ENCODE measurements at places on chromosomes 16 and 17.

DNA sequence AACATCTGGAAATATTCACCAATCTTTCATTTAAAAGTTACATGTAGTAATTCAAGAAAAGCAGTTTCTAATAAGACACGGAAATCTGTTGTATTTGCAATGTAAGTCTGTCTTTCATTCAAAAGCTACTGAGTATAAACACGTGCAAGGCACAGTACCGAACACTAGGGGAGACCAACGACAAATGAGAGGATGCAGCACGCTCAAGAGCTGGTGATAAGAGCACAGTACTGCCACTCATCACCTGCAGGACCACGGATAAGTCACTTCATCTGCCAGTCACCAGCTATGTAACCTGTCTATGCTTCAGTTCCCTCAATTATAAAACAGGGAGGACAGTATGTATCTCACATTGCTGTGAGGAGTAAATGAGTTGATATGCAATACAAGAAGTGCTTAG, 67.1 kb downstream of the CLEC18A start:
- peak; percentile 18 for DNase-seq

GRCh38 chr16:56399486-56399885, 25.9 kb downstream of the AMFR start:
- no peak for DNase-seq

DNA sequence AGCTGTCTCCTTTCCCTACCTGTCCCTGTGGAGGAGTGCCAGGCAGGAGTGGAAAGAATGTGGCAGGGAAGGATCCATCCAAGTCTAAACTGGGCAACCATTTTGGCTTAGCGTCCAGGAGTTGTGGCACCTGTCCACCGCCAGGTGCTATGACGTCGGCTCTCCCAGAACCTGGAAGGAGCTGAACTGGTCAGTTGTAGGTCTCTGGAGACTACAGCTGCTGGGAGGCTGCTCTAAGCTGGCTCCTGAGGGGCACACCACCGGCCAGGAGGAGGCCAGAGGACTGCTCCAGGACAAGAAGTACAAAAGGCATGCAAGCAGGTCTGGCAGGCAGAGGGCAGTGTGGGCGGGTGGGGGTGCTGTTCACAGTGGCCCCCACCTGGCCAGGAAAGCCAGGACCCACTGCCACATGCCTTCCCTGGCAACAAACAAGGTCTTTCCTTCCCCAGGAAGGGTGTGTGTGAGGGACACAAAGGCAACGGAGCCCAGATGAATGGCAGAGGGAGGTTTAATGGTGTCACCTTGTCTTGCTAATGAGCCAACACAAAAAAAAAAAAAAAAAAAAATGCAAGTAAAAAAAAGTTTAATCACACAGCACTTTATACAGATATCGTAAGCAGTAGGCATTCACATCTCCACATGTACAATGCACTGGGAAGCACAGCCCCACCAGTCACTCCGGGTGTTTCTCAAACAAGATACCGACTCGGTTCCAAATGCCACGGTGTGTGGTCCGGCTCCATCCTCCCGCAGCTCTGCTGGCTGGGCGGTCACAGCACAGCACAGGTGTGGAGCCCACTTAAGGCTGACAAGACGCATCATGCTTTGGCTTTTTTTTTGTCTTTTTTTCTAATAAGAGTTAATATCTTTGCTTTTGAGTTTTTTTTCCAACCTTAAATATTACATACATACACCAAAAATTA, 4.8 kb downstream of the SPHK1 start:
- no peak for DNase-seq

DNA sequence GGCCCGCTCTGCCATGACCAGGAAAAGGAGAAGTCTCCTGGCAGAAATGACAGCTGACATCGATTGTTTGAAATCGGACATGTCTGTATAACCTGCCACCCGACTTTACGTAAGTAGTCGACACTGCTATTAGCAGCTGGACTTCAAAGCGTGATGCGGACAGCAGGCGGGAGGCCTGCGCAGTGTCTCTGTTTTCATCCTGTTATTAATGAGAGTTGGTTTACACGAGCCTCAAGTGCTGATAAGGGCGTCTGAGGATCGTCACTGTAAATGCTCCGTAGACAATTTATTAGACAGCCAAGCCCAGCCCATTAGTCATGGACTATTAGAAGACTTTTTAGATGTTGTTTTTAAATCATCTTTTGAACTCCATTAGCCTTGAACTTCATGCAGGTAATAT, 328.3 kb downstream of the FOXL1 start:
- DNase-seq, result no peak

GRCh38 chr16:3999479-4000325, 116.5 kb downstream of the ADCY9 start:
- peak; percentile 89 for DNase-seq

DNA sequence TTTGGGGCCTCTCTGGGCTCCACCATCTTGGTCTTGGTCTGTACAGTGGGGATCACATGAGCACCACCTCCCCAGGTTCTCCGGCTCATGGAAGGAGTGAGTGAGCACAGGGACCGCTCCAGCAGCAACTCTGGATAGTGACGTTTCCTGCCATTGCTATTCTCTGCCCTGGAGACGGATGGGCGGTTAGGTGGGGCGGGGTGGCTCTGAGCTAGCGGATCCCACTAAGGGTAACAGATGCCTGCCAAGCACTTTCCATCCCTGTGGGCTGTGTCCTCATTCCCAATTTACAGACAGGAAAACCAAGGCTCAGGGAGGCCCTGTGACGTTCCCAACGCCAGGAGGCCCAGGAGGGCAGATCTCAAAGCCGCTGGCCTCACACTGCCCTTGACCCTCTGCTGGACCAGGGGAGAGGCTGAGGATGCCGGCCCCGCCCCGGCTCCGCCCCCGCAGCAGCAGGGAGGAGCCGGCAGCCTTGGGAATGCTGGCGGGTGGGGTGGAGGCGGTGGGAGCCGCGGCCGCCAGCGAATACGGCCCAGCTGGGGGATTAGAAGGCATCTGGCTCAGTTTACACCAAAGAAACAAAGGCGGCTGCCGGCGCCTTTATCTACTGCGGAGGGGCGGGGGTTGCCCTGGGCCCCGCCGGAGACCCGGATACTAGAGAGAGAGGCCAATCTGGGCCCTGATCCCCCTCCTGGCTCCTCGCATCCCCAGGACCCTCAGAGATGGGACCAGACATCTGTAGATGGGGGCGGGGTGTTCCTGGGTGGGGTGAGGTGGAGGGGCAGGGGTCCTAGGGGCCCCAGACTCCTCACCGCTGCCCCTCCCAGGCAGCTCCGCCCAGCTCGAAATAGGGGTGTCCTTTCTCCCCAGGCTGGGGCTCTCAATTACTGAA, 122.3 kb upstream of the CIBAR2 start:
- peak; percentile 81 for DNase-seq

DNA sequence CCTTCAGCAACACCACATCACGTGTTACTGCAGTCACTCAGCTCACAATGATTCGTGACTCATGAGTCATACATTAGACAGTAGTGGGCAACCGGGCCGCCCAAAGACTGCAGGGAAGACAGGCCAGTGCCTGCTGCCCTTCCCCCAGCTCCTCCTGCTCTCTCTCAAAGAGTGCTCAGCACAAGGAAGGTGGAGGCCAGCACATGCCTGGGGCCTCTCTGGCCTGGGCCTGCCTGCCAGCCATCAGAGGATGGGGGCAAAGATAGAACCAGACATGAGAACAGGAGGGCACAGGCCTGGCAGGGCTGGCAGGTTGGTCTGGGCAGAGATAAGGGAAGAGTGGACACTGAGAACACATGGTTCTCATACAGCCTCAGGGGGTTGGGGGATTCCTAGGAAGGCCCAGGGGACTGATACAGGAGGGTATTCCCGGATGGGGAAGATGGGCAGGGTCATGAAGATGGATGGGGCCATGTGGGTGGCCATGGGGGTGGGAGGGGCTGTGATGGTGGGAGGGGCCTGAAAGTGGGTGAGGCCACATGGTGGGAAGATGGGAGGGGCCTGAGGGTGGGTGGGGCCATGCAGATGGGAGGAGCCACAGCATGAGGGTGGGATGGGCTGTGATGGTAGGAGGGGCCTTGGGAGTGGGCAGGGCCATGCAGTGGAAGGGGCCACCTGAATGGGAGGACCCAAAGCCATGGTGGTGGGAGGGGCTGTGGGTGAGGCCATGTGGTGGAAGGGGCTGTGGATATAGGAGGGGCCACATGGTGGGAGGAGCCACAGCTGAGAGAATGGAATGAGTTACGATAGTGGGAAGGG, 29.0 kb downstream of the KATNB1 start:
- peak; percentile 96 for DNase-seq

DNA sequence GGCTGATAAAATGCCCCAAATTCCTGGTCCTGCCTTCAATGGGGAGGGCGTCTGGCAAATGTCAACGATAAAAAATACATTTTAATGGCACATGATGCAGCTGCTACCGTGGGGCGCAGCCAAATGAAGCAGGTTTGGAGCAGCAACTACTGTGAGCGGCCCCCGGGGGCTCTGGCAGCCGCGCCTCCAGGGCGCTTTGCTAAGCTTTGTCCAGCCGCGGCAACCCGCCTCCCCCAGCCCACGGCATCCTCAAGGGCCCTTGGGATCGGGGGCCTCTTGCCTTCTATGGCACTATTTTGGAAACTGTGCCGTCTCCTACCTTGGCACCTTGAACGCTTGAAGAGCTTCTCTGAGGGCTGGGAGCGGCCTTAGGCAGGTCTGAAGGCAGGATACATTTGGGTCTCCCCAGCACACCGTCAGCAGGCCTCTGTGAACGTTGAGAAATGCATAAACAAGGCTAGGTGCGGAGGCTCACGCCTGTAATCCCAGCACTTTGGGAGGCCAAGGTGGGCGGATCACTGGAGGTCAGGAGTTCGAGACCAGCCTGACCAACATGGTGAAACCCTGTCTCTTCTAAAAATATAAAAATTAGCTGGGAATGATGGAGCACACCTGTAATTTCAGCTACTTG, 25.1 kb downstream of the TBX4 start:
- DNase-seq, result no peak

DNA sequence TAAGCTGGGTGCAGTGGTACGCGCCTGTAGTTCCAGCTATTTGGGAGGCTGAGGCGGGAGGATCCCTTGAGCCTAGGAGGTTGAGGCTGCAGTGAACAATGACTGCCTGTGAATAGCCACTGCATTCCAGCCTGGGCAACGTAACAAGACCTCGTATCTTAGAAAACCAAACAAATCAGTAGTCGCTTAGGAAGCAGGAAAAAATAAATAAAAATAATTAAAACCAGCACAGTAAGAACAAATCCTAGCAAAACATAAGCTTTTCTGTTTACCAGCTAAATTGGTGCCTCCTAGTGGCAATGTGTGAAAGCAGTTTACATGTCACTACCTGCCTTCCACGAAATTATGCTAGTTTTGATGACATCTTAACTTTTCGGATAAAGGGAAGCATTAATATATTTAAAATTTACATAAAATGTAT, 1.3 kb downstream of the ARMC5 start:
- peak; percentile 76 for DNase-seq

- DNase-seq, result peak; percentile 41
Measured at GRCh38 chr16:81265658-81266451, 27.4 kb downstream of the BCO1 start.

DNA sequence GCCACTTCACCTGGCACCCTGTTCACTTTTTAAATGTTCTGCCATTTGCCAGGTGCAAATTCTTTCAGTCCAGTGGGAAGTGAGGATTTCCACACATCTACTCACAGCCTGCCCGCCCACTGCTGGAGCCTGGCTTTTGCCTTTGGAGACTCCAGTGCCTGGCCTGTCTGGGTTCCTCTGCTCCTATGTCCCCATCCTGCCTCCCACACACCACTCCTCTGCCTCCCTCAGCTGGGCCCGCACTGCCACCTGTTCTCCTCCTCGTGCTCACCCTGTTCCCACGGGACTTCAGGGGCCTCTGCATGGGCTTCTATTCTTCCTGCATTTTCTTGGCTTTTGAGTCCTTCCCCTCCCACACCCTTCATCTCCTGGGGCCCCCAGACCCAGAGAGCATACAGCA, 7.9 kb upstream of the NDRG4 start:
- no peak for DNase-seq

DNA sequence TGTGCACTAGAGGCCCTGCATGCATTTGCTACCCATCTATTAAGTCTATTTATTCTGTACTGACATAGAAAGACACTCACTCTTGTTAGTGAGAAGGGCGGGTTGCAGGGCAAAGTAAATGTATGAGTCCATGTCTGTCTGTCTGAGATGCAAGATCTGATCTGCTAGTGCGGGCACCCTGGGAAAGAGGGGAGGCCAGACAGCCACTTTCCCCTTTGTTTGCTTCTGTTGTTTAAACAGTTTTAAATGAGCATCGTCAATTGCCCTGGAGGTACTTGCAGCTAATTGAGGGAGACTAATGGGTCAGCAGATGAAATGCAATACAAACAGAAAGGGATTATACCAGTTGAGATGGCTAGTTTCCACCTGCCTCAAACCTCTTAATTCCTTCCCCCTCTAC, 24.9 kb downstream of the SCNN1G start:
- DNase-seq, result no peak

GRCh38 chr16:3482659-3483241, 12.5 kb downstream of the C16orf90 start:
- no peak for DNase-seq

DNA sequence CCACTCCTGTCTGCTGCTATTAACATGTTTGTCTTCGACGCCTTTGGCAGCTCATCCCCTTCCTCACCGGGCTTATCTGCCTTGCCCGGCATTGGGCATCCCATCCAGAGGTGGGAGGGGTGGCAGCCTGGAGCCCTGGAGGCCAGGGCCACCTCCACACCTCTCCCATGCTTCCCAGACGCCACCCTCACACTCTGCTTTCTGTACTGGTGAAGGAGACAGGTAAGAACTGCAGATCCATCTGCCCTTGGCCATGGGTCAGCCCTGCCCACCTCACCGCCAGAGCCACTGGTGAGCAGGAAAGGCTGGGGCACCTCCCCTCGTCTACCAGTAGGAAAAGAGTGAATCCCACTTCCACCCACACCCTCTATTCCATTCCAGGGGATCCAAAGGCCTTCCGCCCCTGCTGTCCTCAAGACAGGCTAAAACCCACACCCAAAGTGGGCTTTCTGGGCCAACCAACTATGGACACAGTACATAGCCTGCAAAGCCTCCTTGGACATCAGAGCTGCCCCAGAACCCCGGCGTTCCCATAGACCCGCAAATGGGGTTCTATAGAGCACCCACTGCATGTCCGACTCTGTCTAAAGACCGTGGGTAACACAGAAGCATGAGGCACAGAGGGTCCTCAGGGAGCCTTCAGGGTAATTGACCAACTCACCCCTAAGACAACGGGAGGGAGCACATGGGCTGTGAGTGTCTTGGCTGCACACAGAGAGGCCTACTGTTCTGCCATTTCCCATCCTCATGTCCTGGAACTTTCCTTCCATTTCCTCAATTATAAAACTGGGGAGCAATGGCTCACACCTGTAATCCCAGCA, 23.4 kb upstream of the RBFOX3 start:
- DNase-seq, result no peak

Measured in EH (cell line).